ENCODE measurements at places on chromosomes 2 and 18.

- no peak for DNase-seq
These were observed 443.6 kb downstream of the TDRD15 start for GRCh38 chr2:21567395-21567794.

DNA sequence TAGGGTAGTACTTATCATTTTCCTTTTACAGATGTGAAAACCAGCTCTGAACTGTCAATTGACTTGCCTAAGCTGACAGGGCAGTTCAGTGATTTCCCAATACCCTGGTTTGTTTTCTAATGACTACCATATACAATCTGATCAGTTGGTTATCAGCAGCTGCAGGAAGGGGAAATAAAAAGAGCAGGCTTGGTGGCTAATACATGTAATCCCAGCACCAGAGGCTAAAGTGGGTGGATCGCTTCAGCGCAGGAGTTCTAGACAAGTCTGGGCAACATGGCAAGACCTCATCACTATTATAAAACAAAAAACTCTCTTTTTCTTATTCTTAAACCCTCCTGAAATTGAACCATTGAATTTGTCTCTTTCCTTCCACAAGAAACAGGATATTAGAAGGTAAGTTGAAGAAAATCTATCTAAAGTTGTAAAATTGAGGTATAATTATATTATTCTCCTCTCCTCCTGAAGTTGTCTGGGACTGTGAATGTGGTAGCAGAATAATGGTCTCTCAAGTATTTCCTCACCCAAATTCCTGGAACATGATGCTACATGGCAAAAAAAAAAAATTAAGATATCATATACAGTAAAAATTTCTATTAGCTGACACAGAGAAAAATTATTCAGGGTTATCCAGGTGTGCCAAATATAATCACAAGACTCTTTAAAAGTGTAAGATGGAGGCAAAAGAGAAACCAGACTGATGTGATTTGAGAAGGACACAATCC, 1441.6 kb downstream of the SUCLG1 start:
- DNase-seq = no peak

- DNase-seq = peak; percentile 19
These were observed at the start of gene LONRF2 for GRCh38 chr2:100321866-100322820. Gene LONRF2 (minus strand): TSS chr2:100322501. CDS start chr2:100322093, 408 bp downstream.

DNA sequence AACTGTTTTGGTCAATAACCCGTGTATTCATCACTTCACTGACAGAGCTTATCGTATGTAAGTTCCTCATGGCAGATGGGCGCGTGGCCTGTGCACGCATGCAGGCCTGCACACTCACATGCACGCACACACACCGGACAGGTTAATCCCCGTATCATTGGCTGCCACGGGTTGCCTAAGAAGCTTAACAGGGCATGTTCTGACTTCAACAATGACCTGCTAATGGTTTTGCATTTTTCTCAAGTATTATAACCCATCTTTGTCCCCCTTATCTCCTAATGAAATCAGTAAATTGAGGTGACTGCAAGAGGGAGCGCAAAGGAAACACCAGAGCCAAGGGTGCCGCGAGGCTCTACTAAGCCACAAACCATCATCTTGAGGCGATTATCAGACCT, 399.0 kb upstream of the ID2 start:
- no peak for DNase-seq

- DNase-seq = no peak
These were observed 382.6 kb downstream of the CDH2 start for GRCh38 chr18:27794181-27794926.

- no peak for DNase-seq
These were observed 539.0 kb upstream of the PIK3C3 start for GRCh38 chr18:41416044-41416443.

- DNase-seq = no peak
These were observed 168.2 kb upstream of the MYCN start for GRCh38 chr2:15772086-15772595.

GRCh38 chr2:221596192-221596591, 24.1 kb upstream of the EPHA4 start:
- DNase-seq = no peak

- DNase-seq = no peak
These were observed 308.7 kb downstream of the LRATD1 start for GRCh38 chr2:14941151-14941631.

DNA sequence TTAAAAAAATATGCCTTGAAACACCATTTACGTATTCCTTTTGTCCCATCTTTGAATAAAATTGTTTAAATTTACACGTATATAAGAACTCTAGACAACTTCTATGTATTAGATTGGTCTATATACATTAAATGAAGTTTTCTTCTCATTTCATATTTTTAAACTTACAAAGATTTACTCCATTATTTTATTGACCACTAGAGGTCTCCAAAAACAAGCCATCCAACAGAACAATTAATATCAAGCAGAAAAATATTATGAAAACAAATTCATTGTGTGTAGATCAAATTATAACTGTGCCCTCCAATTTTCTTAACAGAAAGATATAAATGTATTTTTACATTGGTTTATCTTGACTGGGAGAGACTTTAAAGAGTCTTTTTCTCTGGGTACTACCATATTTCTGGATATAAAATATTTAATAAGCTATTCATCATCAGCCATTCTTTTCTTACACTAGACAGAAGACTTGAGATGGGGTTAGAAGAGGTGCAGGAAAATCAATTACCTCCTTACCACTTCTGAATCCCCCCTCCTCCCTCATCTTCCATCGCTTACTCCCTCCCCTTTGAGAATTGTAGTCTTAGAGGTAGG, 66.5 kb downstream of the DPP4 start:
- no peak for DNase-seq

DNA sequence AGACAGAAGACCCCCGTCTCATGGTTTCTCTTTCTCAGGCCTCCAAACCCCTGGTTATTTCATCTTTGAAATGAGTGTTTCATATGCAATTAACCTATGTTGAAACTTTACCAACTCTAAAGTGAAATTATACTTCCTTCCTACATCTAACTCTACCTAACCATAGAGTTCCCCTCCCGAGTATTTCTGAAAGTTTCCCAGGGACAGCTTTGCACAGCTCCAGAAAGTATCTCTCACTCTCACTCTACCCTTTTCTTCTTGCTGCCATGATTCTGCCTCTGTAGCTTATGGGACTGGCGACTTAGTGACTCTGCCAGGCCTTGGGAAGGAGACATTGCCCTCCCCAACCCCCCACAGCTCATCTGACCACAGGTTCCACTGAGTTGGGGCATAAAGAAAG, 107.9 kb downstream of the B3GNT2 start:
- DNase-seq = no peak

- no peak for DNase-seq
These were observed 14.1 kb upstream of the CREB1 start for GRCh38 chr2:207515671-207516070.

GRCh38 chr2:113357071-113357470, 78.3 kb upstream of the PAX8 start:
- peak; percentile 19 for DNase-seq

DNA sequence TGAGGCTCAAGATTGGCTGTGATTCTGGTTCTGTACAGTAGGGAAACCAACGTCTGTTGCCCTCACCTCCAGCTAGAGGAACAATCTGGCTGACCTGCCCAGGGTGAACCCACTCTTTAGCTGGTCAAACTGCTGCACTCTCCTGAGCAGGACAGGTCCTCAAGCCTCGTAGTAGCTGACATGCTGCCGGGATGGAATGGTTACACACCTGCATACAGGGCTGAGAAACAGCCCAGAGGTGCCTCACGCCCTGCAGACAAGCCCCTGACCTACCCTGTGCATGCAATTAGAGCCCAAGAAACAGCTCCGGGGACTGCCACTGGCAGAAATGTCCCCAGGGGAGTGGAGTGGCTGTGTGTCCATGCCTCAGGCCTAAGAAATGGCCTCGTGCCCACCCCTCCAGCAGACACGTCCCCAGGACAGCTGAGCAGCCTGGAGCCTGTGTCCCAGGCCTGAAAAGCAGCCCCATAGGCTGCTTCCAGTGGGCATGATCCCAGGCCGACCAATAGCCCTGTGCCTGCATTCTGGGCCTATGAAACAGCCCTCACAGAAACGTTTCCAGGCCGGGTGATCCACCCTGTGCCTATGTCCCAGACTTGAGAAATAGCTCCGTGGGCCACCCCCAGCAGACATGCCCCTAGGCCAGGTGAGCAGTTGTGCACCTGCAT, 25.4 kb downstream of the BOLL start:
- DNase-seq = no peak

- no peak for DNase-seq
These were observed 38.3 kb upstream of the PTPN4 start for GRCh38 chr2:119721462-119721861.

GRCh38 chr18:24459772-24460171, 665 bp upstream of the HRH4 start:
- DNase-seq = no peak

DNA sequence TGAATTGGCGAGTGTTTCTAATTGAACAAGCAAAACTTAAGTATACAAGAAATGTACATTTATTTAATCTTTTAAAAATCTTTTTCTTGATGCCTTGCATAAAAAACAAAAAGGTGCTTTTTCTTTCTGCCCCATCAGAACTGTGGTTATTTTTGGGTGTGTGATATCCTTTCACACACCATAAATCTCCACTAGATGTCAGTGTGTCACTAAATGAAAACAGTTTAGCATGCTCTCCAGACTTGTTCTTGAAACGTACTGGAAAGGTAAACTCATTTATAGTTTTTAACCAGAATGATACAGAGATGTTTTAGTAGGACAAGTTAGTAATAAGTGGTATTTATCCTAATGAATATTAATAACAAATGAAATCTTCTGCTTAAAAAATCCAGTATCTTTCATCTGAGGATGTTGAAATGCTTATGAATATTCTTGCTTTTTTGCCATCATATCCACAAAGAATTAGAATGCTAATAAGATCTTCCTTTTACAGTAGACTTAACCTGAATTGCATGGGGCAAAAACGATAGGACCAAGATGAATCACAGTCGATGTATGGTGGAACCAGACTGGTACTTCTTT, 96.8 kb downstream of the UBE2E3 start:
- DNase-seq = peak; percentile 65

- peak; percentile 69 for DNase-seq
These were observed 10.0 kb upstream of the ZNF396 start for GRCh38 chr18:35387152-35387571.

DNA sequence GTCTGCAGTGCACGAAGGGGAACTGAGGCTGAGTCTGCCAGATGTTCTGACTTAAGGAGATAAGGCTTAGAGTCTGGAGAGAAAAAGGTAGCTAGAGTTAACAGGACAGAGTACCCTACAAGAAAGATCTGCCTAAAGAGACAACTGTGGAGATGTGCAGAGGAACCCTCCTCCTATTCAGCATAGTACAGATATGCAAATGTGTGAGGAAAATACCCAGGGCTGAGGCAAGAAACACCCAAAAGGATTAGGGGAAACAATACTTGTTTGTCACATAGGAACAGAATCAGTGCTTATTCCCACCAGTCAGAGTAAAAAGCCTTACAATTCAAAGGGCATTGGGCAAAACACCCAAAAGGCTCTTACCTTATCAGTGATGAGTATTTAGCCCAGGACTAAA, 67.8 kb downstream of the SS18 start:
- DNase-seq = peak; percentile 35

DNA sequence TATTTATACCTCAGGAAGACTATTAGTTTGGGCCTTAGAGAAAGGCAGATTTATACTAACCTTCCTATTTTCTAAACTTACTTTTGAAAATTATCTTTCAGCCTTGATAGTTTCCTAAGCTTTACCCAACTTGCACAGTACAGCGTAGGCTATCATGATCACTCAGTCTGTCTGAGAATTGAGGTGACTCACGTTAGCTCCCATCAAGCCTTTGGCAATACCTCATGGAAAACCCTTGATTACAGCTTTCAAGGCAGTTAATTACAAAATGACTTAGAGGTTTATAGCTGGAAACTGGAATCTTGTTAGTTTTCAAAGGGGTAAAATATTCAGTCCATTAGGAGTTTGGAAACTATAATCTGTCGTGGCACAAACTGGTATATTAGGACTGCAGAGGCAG, 26.4 kb upstream of the ARMC9 start:
- no peak for DNase-seq

GRCh38 chr2:66565291-66565690, 130.4 kb downstream of the MEIS1 start:
- no peak for DNase-seq

GRCh38 chr2:234420408-234420807, 76.5 kb downstream of the ARL4C start:
- peak; percentile 34 for DNase-seq

GRCh38 chr18:44771572-44771955, 90.9 kb downstream of the SETBP1 start:
- DNase-seq = no peak

GRCh38 chr2:218046238-218046637, 22.8 kb upstream of the RUFY4 start:
- DNase-seq = no peak

DNA sequence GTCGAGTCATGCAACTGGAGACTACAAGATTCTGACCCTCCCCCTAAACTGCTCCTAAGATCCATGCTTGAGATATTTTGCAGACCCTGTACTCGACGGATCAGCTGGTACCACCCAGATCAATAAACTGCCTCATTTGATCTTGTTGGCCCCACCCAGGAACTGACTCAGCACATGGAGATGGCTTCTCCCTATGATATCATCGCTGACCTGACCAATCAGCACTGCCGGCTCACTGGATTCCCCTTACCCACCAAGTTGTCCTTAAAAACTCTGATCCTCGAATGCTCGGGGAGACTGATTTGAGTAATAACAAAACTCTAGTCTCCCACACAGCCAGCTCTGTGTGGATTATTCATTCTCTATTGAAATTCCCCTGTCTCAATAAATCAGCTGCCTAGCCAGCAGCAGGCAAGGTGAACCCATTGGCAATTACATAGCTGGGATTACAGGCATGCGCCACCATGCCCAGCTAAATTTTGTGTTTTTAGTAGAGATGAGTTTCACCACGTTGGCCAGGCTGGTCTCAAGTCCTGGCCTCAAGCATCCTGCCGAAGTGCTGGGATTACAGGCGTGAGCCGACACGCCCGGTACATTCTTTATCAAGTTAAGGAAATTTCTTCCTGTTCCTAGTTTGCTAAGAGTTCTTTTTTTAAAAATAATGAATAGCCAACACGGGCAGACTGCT, 43.6 kb downstream of the VPS54 start:
- no peak for DNase-seq

DNA sequence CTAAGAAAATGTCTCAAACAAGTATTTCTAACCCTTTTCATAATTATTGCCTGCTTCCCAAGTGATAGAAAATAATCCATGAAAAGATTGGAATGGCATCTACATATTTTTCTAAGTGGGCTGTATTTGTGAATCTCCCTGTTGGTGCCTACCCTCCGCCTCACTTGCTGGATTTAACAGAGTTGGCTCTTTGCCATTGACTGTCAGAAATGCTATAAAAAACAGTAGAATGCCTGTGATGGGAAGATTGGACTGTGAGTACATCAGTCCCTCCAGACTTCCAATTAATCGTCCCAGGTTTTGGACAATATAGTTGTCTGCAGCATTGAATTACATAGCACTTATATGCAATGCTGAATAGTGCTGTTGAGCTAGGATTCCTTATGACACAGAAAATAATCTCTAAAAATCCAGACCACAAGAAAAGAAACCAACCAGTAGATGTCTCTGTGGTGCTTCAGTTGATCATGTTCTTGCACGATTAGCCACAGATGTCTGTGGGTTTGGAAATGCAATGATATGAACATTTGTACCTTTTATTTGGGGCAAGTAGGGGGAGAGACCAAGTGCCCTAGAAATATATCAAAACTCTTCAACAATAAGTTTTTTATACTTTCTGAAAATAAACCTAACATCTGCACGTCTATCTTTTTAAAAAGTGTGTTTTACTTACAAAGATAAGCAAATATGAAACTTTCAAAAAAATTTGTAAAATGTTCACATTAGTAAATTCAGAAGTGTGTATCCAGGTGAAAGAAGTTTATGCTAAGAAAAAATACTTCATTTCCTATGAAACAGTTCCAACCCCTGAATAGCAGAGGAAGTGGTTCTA, 88.5 kb downstream of the DYNAP start:
- peak; percentile 68 for DNase-seq

- DNase-seq = no peak
These were observed 5.2 kb upstream of the KCNK3 start for GRCh38 chr2:26687328-26687727.
